ENCODE measurements at places on chromosomes 5 and 9. TPM values are rescaled to one million over a fixed set of nuclear protein-coding genes. Genes with fewer than 3 reads are reported as not detected.

GRCh38 chr9:109205526-109205925, 38.5 kb upstream of the FRRS1L start:
- no peak for DNase-seq

DNA sequence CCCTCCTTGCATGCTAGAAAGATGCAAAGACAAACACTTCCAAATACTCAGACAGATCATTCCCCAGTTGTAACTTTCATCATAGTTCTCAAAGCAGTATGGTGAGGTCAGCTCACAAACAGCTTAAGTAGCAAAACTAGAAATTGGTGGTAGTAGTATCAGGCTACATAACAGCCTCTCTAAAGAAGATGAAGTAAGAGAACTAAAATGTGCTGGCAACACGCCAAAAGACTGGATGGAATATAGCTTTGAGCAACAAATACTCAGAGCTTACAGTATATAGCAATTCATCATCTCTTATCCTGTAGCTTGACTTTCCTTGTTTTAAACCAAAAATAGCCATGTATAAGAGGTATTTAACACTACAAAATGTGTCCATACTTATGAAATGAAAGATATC, 7.5 kb downstream of the PFDN1 start:
- DNase-seq = peak; percentile 38

DNA sequence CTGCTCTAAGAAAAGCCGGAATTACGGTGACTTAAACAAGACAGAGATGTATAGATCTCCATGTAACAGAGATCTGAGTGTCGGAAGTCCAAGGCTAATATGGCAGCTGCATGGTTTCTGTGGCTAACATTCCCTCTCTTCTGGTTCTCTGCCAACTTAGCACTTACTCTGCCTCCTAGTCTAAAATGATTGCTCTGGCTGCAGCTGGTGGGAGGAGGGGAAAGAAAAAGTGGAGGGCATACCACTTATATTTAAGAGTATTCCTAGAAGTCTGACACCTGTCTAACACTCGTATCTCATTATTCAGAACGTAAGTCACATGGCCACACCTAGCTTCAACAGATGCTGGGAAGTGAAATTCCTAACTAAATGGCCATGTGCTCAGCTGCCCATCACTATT, 551.5 kb upstream of the TLE4 start:
- no peak for DNase-seq

DNA sequence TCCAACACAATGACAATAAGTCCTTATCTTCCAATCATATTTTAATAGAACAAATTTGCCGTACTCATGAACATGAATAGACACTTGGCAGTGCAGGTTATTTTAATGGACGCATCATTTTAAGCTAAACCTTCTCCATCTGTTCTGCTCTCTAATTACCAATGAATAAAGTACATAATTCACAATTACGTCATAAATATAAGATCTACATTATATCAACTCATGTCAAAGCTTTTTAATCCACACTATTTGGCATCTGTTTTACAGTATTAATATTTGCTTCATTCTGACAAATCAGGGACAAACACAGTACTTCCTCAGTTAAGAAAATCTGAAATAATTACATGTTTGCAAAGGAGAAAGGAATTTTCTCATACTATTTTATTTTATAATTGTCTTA, 344.1 kb upstream of the DMAC1 start:
- DNase-seq = no peak

DNA sequence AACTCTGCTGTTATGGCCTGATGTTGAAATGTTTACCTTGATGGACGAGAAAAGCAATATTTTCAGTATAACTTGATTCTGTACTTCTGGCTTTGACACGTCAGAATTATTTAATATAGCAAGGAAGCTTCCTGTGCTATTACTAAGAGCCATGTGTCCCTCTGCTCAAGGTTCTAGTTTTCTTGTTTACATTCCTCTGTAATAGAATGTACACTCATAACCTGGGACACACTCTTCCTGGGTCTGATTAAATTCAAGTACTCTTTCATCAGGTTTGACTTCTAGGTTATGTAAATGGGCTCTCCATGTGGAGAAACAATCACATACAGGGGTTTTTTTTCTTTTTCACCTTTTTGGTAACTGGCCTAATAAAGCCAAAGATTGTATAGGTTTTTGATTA, 33.1 kb downstream of the GTF3C4 start:
- no peak for DNase-seq

- DNase-seq = no peak
Measured at GRCh38 chr5:177992466-177992865, 3.6 kb downstream of the PROP1 start.

GRCh38 chr5:133059621-133060020, 7.8 kb downstream of the HSPA4 start:
- DNase-seq = no peak

GRCh38 chr5:55104036-55104772, 1.8 kb downstream of the GZMA start:
- DNase-seq = no peak

DNA sequence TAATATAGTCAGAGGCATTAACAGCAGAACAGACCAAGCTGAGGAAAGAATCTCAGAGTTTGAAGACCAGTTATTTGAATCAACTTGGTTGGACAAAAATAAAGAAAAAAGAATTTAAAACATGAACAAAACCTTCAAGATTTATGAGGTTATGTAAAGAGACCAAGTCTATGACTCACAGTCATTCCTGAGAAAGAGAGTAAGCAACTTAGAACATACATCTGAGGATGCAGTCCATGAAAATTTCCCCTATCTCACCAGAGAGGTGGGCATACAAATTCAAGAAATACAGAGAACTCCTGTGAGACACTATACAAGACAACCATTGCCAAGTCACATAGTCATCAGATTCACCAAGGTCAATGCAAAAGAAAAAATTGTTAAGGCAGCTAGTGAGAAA, 17.4 kb upstream of the C9orf72 start:
- no peak for DNase-seq

OTP gene
- total RNA-seq = not detected

TSSK1B gene
- total RNA-seq = not detected

NR4A3 gene
- total RNA-seq = 0.09 TPM

CCDC152 gene
- 1.1 TPM for total RNA-seq

TCF7 gene
- total RNA-seq = 1.3 TPM

LCN9 gene
- total RNA-seq = not detected

ROPN1L gene
- total RNA-seq = 1.3 TPM
